ENCODE measurements at places on chromosomes 6 and 20. TPM values are rescaled to one million over a fixed set of nuclear protein-coding genes. Genes with fewer than 3 reads are reported as not detected.

DNA sequence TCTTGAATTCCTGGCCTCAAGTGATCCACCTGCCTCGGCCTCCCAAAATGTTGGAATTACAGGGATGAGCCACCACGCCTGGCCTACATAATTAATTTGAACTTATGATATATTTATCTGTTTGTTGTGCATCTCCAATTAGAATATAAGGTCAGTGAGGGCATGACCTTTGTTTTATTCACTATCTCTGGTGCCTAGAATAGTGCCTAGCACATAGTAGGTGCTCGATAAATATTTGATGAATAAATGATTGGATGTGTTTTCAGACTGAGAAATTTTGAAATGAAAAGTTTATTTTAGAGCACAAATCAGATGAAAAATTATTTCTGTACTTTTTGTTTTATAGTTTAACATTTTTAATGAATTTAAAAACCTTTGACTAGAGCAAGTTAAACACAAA is 19.4 kb upstream of the VEGFA start:
- DNase-seq, result no peak

DNA sequence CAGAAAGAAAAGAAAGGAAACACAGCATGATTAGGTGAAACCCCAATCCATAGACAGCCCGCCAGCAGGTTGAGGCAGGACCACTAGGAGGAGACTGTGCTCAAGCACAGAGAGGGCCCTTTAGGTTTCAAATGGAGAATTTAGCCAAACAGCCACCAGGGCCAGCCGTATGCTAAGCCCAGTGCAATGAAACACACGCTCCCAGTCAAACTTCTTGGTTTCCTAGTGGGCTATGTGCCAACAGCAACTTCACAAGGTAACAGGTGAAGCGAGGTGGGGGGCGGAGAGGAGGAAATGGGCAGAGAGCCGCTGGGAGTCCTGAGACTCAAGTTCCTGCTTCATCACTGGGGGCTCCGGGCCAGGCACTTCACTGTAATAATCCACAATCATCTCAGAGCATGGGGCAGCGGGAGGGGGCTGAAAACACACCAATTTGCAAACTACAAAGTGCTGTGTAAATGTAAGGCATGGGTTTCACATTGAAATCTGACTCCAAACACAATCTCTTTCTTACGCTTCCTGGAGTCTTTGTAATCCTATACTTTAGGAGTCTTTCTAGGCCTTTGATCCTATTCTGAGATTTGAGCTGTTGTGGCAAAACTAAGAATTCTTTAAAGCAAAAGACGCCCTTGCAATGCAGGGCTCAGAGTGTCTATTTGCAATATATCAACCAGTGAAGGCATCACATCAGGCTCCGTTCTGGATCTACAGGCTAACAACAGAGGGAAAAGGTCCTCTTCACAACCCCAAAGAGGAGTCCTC is 117.3 kb downstream of the OPRM1 start:
- no peak for DNase-seq

DNA sequence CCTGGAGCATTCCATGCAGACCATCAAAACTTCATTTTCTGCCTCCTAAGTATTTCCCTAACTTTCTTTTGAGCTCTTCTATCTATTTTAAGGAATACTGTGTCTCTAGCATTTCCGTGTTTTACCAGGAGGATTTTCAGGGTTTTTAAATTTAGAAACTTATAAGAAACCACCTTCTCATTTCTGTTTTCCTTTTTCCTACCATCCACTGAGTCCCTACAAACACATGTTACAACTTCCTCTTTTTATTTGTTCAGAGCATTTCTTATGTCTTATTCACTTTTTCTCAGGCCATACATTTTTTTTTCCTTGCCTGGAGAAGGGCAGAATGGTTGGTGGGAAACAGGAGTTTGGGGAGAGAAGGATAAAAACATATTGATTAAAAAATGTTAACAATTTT is 130.0 kb upstream of the BMP5 start:
- DNase-seq, result no peak

The CFAP206 gene
- 0.20 TPM for total RNA-seq

- DNase-seq, result no peak
Measured at GRCh38 chr20:14865731-14866130, 528.3 kb upstream of the FLRT3 start.

GRCh38 chr6:31972709-31973350 is 892 bp upstream of the DXO start:
- DNase-seq, result no peak

The SAYSD1 gene
- total RNA-seq, result 10.4 TPM

GRCh38 chr6:15444081-15444731 is 198.3 kb downstream of the JARID2 start:
- DNase-seq, result no peak

DNA sequence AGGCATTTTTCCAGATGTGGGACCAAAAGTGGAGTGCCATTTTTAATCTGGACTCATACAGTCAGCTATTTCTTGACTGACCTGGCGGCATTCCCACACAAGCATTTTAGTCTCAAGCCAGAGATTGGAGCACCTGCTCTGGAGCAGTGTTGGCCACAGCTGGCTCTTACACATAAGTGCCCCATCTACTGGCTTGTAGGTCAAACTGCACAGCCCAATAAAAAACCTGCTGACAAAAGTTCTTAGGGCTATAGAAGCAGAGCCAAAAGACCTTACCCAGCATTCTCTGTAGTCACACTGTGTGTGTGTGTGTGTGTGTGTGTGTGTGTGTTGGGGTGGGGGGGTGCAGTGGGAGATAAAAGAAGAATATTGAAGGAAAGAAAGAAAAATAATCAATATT is 38.6 kb upstream of the SENP6 start:
- peak; percentile 5 for DNase-seq

DNA sequence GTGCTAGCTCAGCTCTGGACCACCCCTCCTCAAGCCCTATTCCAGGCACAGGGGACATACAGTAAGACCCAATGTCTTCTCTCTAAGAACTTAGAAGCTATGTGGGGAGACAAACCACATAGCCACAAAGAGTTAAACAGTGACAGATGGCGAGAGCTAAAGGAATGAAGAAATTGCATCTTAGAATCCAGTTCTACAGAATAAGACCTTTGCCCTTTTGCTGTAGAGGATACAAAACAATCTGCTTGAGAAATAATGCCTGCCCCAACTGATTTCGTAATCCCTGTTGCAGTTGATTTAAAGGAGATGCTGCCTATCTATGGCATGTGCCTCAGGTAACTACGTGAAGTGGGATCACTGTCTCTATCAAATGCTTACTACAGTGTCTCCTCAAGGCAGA is 31.2 kb downstream of the TNFRSF21 start:
- DNase-seq, result no peak

The TREM2 gene
- not detected for total RNA-seq

DNA sequence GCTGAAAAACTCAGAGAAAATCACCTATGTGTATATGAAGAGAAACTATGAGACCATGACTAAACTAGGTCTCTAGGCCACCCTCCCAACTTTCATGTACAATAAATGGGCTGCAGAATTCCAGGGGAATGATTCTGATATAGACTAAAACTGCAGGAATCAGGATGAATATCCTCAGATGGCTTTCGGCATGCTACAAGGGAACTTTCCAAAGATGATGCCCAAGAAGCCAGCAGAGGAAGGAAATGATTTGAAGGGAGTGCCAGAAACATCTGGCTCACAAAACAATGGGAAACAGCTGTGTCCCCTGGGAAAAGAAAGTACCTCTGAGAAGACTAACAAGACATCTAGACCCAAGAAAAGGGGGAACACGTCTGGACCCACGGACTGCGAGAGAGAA is 41.1 kb downstream of the PLN start:
- no peak for DNase-seq

Data from pulmonary artery endothelial cell (primary cell).